ENCODE measurements at places on chromosomes 6 and 20.

- no peak for DNase-seq
These were observed 151.1 kb downstream of the TRIM27 start for GRCh38 chr6:28772480-28773381.

- no peak for DNase-seq
These were observed 153.6 kb upstream of the SHLD1 start for GRCh38 chr20:5596401-5597193.

- no peak for DNase-seq
These were observed 16.0 kb downstream of the UQCC1 start for GRCh38 chr20:35395728-35396127.

DNA sequence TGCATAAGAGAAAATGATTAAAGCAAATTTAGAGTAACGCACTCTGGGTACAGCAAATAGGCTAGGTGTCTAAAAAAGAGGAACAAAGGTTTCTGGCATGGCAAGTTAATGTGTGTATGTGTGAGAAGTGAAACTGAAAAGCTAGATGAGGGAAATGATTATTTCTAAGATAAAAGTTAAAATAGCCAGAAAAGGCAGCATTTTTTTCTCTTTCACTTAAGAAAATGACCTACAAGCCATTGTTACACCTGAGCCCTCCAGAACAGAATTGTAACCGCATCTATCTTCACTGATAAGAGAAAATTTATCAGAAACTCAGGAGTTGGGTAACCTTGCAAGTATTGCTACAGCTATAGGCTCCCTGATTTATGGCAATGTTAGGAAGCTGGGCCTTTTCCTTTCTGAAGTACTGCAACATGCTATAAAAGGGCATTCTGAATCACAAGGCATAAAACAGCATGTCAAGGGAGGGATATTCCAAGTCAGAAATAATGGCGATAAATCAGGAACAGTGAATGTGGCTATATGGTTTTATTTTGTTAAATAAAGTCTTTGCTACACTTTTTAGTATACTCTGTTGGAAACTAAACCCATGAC is 395.3 kb downstream of the TBC1D32 start:
- DNase-seq = no peak

GRCh38 chr6:112300896-112301295 is 46.2 kb upstream of the RFPL4B start:
- DNase-seq = no peak

- DNase-seq = no peak
These were observed 52.7 kb downstream of the BANF2 start for GRCh38 chr20:17752459-17752858.

DNA sequence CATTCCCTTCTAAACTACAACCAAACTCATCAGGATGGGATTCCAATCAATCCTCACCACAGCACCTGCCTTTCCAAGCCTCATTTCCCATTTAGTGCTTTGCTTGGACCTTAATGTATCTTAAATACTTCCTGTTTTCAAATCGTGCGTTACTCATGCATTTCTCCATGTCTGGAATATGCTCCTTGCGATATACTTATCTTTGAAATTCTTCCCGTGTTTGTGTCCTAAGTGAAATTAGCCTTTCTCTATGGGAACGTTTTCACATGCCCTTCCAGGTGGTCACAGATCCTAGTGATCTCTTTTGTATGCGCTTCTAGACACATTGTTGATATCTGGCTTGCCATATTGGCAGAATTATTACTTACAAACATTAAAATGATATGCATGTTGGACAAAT is 620.6 kb upstream of the AGPAT4 start:
- DNase-seq = no peak

- DNase-seq = peak; percentile 51
These were observed 156.0 kb downstream of the CEBPB start for GRCh38 chr20:50346374-50347283.

DNA sequence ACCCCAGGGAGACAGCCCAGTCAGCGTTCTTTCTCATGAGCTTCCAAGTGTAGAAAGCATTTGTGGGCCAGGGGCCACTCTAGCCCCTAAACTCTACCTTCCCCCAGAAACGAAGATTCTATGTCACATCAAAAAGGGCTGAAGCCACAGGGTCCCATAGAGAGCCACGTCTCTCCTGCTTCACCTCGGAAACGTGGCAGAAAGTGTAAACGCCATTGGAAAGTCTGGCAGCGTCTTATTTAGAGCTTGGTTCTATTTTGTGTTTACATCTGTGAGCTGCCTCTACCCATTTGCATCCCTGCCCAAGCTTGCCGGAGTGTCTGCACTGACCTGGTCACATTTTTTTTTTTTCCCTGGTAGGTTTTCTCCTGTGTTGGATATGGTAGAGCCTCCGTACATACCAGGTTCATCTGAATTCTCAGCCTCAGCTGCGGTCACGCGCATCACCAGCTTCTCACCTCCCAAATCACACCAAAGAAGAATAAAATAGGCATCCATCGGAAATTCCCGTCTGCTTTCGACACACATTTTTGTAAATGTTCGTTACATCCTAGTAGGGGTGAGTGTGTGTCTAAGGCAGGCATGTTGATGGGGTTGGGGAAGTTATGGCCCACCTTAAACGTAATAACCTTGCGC is 62.6 kb downstream of the NPEPL1 start:
- no peak for DNase-seq

GRCh38 chr6:47439348-47439668 is 38.3 kb upstream of the CD2AP start:
- no peak for DNase-seq

DNA sequence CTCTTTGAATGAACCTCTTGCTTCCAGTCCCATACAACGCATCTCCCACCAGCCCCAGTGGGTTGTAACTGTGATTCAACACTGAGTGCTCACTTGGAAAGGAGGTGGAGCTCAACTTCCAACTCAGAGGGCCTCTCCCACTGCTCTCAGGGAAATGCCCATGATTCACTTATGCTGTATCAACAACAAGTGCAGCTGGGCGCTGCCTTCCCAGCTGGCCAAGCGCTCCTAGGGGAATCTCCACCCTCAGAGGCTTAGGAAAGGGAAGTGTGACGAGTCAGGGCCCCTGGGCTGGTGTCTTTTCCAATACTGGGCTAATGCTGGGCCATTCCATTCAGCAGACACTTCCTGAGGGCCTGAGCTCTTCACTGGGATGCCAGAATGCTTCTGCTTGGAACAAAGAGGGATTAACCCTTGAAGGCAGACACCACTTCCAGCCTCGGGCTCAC is 8.1 kb upstream of the OCSTAMP start:
- no peak for DNase-seq

DNA sequence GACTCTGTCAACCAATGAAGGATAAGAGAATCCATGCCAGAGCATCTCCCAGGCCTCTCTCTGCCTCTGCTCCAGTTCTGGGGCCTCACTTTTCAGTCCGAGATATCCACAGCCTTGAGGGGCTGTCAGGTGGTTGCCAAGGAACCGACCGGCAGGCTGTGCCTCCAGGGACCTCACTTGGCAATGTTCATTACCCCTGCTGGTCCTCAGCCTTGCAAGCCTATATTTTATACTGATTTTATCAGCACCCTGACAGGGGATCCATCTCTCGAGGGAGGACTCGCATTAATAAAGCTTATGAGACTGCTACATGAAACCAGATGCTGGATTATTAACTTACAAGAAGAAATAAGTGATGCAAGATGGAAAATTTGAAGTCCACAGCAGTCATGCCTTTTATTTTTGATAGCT is 39.9 kb downstream of the TMC2 start:
- DNase-seq = no peak

GRCh38 chr6:170416303-170416702 is 109.7 kb downstream of the FAM120B start:
- DNase-seq = no peak

- no peak for DNase-seq
These were observed 21.6 kb downstream of the NRSN1 start for GRCh38 chr6:24147511-24148153.

DNA sequence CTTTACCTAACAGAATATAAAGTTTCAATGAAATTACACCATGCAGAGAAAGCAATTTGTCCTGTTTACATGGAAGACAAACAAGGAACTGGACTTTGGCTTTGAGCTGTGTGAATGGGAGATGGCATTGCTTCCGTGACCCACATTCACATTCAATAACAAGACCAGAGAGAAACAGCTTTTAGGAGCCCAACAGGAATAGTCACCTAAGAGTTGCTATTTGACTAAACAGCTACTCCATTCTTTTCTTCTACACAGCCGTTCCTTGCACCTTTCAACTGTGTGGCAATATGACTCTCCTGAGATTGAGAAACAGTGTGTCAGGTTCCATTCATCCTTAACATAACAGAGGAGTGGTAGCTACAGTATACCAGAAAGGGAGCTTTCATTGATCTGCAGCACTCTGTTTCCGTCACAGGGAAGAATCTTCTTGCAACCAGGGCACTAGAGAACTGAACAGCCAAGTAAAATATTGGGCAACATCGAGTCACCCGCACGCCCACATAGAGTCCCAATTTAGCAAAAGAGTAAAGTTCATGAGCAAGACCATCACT is 355.1 kb downstream of the HAO1 start:
- DNase-seq = peak; percentile 60

DNA sequence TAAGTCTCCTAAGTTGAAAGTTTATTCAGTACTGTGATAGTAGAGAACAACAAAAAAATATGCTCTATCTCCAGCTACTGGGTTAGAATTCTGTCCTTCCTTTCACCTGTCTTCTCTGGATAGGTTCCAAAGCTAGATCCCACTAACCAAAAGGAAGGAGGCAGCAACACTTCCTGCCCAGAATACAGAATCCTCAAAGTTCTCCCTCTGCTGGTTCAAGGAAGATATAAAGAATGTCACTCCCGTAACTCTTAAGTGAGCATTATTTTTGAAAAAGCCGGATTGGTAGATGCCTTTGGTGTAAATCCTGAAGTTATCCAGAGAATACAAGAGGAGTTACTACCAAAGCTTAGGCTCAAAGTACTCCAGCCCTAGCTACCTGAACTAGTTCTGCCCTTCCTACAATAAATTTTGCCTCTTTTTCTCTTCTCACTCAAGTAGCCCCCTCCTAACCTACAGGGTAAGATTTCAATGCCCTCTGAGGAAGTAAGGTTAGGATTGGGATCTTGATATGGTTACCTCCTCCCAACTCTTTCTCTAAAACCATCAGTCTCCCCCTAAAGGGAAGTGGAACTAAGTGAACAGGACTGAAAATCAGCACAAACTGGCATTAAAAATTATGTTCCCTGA is 26.0 kb upstream of the CRIP3 start:
- peak; percentile 1 for DNase-seq

DNA sequence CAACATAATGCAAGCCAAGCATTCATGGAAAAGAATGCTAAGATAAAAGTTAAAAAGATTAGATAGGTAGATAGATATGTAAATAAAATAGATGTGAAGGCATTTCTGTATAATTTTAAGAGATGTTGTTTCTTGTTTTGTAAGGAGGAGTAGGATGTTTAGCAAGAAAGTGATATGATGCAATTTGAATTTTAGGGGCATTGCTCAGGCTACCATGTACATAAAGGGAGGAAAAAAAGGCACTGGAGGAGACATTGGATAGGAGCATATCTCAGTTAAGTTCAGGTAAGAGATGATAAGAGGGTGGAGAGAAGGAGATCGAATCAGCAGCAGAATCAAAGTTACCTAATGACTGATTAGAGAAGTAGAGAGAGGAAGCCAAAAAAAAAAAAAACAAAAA is 194.7 kb downstream of the TENT5A start:
- no peak for DNase-seq

DNA sequence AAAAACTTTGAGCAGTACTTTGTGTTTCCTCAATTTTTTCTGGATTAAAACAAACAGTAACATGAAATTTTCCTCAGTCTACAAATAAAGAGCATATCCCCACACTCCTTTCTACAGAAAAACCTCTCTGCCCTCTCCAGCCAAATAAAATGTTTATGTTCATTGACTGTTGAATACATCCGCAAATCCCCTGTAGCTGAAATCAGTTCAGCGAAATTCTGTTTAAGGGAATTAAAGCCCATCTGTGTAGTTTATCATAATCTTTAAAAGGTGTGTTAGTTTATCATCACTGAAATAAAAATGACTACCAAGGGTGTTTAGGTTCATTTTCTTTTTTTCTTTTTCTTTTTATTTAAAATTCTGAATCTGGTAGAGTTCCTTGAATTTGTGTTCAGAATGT is 157.8 kb upstream of the RUNX2 start:
- no peak for DNase-seq

DNA sequence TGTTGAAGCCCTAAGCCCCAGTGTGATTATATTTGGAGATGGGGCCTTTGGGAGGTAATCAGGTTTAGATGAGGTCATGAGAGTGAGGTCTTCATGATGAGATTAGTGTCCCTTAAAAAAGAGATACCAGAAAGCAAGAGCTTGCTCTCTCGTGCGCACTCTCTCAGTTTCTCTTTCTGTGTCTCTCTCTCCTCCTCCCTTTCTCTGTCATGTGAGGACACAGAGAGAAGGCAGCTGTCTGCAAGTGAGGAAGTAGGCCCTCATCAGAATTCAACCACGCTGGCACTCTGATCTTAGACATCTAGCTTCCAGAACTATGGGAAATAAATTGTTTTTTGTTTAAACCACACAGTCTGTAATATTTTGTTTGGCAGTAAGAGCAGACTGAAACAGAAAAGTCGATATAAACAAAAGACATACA is 180.5 kb downstream of the IBTK start:
- DNase-seq = no peak

- no peak for DNase-seq
These were observed 16.6 kb upstream of the TXLNB start for GRCh38 chr6:139308286-139308916.

GRCh38 chr6:90044182-90044832 is 150.0 kb downstream of the GJA10 start:
- DNase-seq = no peak

GRCh38 chr20:45370571-45371160 is 7.5 kb downstream of the TP53TG5 start:
- no peak for DNase-seq

DNA sequence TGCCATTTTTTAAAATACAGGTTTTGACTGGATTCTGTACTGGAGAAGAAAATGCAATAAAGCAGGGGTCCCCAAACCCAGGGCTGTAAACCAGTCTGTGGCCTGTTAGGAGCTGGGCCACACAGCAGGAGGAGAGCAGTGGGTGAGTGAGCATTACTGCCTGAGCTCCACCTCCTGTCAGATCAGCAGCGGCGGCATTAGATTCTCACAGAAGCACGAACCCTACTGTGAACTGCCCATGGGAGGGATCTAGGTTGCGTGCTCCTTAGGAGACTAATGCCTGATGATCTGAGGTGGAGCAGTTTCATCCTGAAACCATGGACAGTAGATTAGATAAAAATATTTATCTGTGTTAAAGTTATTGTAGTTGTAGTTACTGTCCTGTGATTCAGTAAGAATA is 21.1 kb upstream of the FBXO9 start:
- DNase-seq = no peak
